Stimulated activated CD8-positive, alpha-beta memory T cell treated with anti-CD3 and anti-CD28 coated beads, Interleukin-2, amount 100 ng/mL, for 48 hours (primary cell): ENCODE measurements at places on chromosomes 13 and 19.
A peak's percentile ranks its signal among the peaks of the same experiment; 100 is the strongest.

DNA sequence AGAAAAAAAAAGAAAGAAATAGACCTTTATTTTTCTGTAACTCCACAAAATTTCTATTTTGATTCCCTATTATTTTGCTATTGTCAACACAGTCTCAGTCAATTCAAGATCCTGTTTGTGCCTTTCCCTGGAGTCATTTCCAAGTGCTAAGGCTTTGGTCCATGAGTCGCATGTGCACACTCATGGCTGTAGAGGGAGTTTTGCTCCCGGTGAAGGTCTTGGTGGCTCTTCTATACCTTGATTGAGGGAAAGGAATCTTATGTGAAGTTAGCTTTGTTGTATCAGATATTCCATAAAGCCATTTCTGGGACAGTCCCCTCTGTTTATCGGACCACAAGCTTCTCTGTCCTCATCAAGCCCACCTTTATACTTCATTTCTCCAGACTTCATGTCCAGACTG lies 58.7 kb upstream of the ALOX5AP start:
- no peak for DNase-seq

GRCh38 chr19:48489608-48490216 lies 20.5 kb downstream of the CYTH2 start:
- DNase-seq = peak; percentile 86

DNA sequence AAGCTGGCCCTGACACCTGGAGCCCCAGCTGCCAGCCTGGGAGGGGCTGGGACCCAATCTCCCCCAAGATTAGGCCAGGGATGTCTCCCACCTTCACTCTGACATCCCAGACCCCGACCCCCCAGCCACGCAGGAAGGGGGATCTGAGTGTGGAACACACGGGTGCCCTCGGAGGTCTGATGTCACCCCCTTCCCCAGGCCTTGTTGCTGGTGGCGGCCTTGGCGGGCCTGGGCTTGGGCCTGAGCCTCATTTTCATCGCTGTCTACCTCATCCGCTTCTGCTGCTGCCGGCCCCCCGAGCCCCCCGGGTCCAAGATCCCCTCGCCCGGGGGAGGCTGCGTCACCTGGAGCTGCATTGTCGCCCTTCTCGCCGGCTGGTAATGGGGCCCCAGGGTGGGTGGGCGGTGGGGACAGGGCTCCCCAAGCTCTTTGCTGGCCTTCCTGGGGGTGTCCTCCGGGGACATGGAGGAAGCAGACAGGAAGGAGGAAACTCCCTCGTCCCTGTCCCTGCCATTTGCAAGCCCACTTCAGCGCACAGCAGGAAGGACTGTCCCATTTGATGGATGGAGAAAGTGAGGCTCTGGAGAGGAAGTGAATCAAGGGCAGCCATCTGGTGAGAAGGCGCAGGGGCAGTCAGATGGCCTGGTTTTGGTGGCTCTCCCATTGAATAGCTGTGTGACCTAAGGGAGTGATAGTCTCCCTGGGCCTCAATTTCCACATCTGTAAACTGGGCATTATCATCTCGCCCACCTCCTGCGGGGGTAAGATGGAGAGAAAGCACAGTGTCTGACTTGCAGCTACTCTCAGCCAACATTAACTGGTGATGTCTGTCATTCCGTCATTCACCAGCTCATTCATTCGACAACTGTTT lies 3.9 kb downstream of the TTYH1 start:
- no peak for DNase-seq

GRCh38 chr13:35957241-35957731 lies 173.9 kb downstream of the DCLK1 start:
- DNase-seq = no peak

GRCh38 chr19:38452430-38453366 lies 19.2 kb downstream of the RYR1 start:
- peak; percentile 8 for DNase-seq

- DNase-seq = no peak
Observed at GRCh38 chr13:103276775-103277498, 210.7 kb upstream of the SLC10A2 start.

GRCh38 chr19:10565028-10565566 lies 713 bp downstream of the KRI1 start:
- DNase-seq = no peak

- no peak for DNase-seq
Observed at GRCh38 chr19:17893766-17894165, 22.0 kb downstream of the SLC5A5 start.

- no peak for DNase-seq
Observed at GRCh38 chr13:98175043-98175442, 2.0 kb downstream of the RNF113B start.

- DNase-seq = no peak
Observed at GRCh38 chr19:58468216-58468839, 1.4 kb downstream of the ZNF324 start.

GRCh38 chr13:91240341-91240740 lies 107.1 kb upstream of the MIR17HG start:
- DNase-seq = no peak

- DNase-seq = no peak
Observed at GRCh38 chr13:97334690-97335089, 99.3 kb upstream of the RAP2A start.

DNA sequence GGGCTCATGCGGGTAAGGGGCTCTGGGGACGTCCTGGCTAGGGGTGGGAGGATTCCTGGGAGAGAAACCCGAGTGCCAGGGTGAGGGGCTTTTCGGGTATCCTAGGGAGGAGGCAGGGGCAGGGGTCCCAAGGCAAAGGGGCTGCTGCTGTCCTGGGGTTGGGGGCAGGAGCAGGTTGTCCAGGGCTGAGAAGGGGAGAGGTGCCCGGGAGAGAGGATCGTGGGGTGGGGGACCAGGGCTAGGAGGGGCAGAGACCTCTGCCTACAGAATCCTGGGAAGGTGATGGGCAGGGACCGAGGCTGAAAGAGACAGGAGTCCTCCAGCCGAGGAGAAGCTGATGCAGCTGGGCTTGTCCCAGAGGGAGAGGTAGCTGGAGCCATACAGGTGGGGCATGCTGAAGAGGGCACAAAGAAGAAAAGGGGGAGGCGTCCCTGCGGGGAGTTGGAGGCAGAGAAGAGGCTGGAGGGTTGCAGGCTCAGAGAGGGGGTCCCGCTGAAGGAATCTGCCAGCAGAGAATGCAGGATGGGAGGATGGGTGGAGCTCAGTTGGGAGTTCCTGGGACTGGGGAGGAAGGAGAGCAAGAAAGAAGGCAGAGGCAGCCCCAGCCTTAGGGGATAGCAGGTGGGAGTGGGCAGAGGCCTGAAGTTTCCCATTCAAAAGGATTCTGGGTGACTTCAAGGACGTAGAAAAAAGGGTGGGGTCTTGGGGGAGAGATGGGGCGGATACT lies 574 bp downstream of the CYP2S1 start:
- DNase-seq = no peak

DNA sequence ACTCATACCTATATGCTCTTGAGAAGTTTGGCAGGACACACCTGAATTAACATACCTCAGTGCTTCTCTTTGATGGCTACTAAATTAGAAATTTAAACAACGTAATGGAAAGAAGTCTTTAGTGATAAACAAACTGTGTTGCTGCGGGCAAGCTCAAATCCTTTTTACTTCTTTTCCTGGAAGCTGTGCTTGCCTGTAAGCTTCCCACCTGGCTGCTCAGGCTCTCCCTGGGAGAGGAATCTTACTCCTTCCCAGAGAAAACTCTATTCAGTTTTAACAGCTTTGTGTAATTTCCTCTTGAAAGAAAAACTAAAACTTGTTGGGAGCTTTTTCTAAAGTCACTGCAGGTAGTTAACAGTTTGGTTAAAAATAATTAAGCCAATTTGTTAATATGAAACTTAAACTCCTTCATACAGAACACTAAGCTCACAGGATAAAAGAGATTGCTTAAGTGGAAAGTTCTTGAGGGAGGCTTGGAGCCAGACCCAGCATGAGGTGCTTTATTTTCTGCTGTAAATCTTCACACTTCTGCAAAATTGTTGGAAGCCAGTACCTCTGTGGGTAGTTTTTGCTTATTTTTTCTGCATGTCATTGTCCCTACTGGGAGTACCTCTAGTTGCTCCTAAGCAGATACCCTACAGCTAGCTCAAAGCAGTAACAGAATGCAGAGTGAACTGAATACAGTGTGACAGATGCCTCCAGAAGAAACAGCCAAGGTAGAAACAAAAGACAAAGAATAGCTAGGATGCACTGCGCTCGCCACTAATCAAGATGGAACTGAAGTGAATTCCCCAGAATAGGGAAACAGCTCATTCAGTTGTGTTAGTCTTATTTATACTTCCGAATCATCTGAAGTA lies 1253.0 kb downstream of the PCDH17 start:
- no peak for DNase-seq

GRCh38 chr13:94712287-94712811 lies at the start of gene SOX21:
Gene SOX21 (minus strand): TSS chr13:94712545. CDS start chr13:94712049, 496 bp downstream.
- DNase-seq = no peak

GRCh38 chr13:47519626-47520025 lies 481.4 kb downstream of the SUCLA2 start:
- no peak for DNase-seq

GRCh38 chr19:42122691-42123607 lies 9.3 kb downstream of the POU2F2 start:
- peak; percentile 63 for DNase-seq

DNA sequence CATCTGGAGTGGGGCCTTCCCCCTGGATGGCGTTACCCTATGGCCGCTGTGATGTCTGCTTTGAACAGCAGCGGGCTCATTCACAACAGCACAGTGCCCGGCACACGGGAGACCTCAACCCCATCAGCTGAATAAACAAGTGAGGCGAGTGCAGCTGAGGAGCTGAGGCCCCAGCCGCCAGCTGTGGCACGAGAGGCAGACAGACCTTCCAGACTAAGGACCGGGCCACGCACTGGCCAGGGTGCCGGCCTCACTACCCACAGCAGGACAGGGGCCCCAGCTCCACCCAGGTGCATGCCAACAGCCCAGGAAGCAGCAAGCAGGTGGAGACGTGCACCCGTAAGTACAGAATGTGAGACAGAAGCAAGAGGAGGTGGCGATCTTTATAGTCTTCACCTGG lies 39.6 kb downstream of the STK24 start:
- DNase-seq = no peak

- DNase-seq = peak; percentile 48
Observed at GRCh38 chr19:48290771-48291488, 21.0 kb downstream of the ZNF114 start.

GRCh38 chr13:26021516-26021915 lies 30.3 kb downstream of the SHISA2 start:
- DNase-seq = no peak

- no peak for DNase-seq
Observed at GRCh38 chr19:17647071-17648020, 40.8 kb downstream of the UNC13A start.

GRCh38 chr19:29287061-29287460 lies 74.1 kb upstream of the UQCRFS1 start:
- no peak for DNase-seq

- no peak for DNase-seq
Observed at GRCh38 chr19:34217952-34218817, 36.2 kb upstream of the GARRE1 start.

DNA sequence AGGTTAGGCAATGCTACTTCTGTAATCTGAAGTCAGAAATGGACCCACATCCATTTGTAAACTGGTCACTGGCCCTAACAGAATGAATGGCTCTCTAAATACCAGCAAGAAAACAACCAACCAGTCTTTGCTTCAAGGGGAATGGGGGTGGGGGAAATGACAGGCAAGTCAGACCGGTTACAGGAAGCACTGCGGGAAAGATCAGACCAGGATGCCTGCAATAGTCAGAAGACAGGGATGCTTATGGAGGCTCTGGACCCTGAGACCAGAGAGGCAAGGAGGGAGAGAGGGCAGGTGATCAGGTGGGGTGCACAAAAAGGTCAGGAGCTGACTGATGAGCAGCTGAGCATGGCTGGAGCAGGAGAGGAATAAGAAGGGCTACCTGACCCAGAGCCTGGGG lies 13.1 kb downstream of the MED26 start:
- no peak for DNase-seq

- DNase-seq = no peak
Observed at GRCh38 chr19:55651236-55651635, 3.2 kb downstream of the CCDC106 start.

GRCh38 chr13:42607546-42607945 lies 33.6 kb downstream of the TNFSF11 start:
- no peak for DNase-seq

DNA sequence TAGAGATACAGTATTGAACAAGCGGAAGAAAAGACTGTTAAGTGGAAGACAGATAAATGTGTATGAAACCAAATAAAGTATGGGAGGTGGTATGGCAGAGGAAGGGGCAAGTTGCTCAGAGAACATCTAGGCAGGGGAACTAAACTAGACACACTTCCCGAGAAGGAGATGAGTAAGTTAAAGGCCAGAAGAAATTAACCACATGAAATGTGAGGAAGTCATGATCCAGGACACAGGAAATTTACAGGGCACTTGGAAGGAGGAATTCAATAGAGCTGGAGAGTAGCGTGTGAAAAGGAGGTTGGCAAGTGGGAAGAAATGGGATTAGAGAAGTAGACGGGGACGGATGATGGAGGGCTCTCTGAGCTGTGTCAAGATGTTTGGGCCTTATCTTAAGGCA lies 208.8 kb downstream of the COG6 start:
- no peak for DNase-seq

DNA sequence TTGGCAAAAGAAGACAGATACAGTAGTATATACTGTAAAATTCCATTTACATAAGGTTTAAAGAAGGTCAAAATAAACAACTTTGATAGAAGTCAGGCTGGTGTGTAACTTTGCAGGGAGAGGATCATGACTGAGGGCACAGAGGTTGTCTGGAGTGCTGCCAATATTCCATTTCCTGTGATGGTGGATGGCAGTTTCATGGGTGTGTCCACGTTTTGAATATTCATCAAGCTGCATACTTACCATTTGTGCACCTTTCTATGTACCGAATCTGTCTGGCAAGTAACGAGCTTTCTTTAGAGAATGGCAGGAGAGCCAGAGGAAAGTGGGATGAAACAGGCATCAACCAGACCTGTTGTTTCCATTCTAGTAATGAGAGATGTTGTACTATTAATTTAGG lies 420.5 kb upstream of the HTR2A start:
- no peak for DNase-seq
